Activated CD4-positive, alpha-beta T cell treated with anti-CD3 and anti-CD28 coated beads, Interleukin-2, amount 50 U/mL, for 1 hour (primary cell): ENCODE measurements at places on chromosomes 12 and 14.
A peak's percentile ranks its signal among the peaks of the same experiment; 100 is the strongest.

GRCh38 chr12:21992823-21993222, 51.6 kb upstream of the ABCC9 start:
- no peak for DNase-seq

DNA sequence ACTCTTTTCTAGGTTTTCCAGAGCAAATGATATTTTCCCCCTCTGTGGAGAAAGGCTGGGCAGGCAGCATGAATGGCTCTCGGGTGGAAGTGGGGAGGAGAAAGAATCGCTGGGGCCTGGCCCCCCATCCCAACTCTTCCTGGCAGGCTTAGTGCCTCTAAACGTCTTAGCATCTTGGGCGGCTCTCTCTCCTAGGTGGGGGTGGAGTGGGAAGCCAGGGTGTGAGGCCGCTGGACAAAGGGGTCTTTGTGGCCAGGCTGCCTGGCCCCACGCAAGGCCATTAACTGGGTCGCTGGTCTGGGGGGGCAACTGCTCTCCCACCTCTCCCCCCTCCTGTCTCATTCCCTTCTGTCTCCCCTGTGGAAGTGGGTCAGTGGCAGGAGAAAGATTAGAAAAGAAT, 4.7 kb downstream of the LRP1-AS start:
- DNase-seq = no peak

DNA sequence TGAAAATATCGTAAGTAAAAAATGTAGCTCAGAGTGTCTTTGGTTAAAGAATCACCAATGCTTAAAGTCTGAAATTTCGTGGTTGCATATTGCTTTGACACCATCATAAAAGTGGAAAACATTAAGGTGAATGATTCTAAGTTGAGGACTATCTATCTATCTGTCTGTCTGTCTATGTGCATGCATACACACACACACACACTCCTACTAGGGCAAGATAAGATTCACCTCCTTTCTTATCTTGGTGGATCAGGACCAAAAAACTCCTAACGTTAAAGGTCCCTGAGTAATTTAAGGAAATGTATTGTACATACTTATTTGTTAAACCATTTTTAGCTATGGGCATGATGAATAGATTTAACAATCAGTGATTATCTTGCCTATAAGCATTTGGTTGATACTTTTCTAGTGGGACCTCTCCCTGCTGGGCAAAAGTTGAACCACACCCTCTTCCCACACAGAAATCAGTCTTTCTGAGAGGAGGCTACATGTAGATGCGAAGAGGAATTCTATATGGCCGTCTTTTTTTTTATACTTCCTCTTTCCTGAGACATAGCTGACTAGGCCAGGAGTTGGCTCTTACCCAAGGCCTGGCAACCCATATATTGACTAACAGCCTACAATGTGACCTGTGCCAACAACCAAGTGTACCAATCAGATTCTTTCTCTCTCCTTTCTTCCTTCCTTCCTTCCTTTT, 19.3 kb upstream of the LLPH start:
- DNase-seq = no peak

GRCh38 chr14:51644217-51644933, 7.3 kb upstream of the FRMD6 start:
- no peak for DNase-seq

GRCh38 chr12:113479590-113480335, 8.1 kb upstream of the LHX5 start:
- peak; percentile 36 for DNase-seq

DNA sequence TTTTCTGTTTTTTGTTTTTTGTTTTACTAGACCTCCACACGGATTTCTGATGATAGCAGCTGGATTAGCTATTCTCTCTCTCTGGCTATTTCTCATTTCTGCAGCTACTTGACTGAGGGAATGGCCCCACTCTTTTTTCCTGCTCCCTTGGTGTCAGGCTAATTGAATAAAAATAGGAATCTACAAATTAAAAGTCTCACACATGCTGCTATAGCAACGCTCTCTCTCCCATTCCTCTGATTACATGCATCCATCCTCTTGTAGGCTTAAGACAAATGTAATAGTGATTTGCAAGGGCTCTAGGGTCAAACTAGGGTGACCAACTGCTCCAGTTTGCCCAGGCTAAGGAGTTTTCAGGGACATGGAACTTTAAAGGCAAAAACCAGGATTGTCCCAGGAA, 221.8 kb downstream of the PHLDA1 start:
- no peak for DNase-seq
